ENCODE measurements at places on chromosomes 2 and 18.

GRCh38 chr18:58314284-58314683 is 270.3 kb downstream of the NEDD4L start:
- DNase-seq: no peak

DNA sequence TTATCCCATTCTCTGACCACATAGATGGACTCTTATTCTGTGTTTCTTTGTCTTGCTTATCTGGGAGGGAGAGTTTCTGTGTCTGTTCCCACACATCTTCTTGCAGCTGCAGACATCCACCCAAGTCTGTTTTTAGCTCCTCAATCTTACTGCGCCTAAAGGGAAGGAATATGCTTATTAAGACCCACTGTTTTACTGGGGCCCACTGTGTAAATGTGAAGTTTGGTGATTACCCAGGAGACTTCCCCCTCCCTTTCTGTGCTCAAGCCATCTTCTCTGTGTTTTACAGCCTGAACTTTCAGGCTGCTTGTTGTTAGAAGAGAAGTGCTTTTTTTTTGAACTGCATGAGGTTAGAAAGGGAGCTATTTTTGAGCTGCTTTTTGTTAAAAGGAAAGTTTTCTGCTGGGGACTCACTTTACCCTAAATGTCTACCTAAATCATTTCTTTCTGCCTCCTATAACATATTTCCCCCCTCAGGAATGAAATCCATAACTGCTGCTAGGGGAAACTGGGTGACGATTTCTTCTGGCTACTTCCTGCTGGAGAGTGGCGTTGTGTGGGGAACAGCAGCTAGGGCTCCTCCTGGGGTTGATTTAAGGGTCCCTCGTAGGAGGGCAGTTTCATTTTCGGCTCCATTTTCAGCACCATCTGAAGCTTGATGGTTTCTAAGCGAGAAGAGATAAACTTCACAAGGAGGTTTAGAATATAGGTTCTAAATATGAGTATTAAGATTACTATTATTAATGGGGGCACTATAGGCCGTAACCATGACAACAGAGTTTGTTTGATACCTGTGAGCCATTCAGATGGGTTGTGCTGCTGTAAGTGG is 39.5 kb upstream of the GMCL1 start:
- DNase-seq: no peak

DNA sequence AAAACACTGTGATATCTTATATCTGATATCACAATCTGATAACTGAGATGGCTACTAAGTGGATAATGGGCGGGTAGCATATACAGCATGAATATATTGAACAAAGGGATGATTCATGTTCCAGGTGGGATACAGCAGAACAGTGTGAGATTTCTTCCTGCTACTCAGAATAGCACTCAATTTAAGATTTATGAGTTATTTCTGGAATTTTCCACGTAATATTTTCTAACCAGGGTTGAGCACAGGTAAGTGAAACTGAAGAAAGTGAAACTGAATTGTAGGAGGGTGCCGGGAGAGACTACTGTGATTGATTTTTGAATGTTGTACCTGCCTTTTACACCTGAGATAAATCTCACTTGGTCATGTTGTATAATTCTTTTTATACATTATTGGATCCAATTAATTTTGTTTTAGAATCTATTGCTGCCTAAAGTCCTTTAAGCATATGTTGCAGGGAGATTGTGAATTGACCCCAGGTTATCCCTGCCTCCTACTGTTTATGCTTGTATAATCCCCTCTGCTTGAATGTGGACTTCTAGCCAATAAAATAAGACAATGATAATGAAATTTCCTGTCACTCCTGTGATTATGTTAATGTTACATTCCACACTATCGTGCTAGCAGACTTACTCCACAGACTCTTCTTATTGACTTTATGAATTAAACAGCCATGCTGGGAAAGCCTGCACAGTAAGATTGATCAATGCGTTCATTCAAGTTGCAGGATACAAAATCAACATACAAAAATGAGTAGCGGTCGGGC is 67.6 kb upstream of the RBBP8 start:
- DNase-seq: no peak

- DNase-seq: peak; percentile 52
Observed at GRCh38 chr2:31387850-31388249, 26.7 kb downstream of the XDH start.

DNA sequence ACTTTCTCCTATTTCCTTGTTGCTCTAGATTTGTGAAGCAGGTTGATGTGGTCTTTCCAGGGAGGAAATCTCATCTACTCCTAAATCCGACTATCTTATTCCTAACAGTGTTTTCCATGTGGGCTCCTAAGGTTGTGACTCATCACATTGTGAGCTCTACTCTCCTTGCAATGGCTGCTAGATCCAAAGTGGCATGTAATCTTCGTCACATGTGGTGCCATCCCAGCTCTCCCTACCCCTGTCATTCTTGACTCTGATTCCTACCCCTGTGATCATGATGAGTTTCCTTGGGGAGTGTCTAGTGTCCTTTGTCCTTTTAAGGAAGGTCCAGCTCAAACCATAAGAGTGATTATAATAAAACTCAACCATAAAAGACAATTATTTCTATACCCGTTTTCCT is 47.3 kb upstream of the GULP1 start:
- DNase-seq: no peak

GRCh38 chr18:61606068-61606660 is 272.9 kb downstream of the CDH20 start:
- DNase-seq: peak; percentile 23

DNA sequence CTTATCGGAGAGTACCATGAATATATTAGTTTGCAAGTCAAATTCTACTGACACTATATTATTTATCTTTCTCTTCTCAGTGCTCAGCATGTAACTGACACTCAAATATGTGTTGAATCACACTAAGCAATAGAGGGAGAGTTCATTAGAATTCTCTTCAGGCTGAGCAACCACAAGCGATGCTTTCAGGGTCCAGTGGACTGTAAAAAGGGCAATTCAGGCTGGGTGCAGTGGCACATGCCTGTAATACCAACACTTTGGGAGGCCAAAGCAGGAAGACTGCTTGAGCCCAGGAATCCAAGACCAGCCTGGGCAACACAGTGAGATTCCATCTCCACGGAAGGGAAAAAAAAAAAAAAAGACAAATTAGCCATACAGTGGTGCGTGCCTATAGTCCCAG is 16.3 kb downstream of the PDE6D start:
- no peak for DNase-seq

DNA sequence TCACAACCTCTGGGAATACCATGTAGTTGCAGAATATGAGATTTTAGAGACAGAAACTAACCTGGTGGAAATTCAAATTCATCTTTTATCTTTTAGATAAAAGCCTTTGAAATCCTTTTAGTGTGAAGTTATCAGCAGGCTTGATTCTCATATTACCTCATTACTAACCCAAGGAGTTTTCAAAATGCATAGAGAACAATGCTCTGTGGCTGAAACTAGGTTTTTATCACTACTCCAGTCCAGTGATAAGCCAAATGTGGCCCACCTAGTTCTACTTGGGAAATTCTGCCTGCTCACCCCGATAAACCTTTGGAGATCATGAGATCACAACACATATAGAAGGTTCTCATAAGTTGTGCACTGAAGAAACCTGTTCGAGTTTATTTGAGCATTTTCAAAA is 121.7 kb downstream of the MMADHC start:
- no peak for DNase-seq

DNA sequence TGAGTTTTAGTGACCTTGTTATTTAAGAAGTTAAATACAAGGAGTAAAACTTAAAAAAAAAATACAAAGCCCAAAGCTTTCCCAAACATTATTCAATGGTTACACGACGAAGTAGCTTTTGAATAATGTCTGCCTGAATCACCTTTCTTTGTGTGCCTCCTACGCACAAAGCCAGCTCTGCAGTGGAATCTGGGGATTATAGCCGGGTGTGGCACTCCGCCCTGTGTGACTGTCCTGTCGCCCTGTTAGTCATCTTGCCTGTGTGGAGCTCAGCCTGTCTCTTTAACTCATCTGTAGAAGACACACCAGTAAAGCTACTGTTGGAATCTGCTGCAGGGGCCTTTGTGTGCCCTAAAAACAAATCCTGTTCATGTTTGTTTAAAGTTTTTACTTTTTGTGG is 79.4 kb upstream of the TCF7L1 start:
- no peak for DNase-seq

DNA sequence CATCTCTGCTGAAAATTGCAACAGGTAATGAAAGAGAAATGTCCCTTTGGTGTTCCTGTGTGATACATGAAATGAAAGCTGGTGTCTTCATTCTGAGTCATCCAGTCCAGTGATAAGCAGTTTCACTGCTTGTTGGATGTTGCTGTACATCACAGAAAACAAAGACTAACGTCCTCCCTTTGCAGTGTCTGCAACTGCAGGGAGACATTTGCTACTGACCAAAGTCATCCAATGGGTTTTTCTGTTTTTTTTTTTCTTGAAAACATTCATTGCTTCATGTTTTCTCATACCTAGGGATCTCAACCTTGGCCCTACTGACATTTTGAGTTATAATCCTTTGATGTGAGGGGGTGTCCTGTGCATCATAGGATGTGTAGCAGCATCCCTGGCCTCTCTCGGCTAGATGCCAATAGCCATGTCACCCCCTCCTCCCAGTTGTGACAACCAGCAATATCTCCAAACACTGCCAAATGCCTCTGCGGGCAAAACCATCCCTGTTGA is 63.6 kb upstream of the FZD5 start:
- DNase-seq: no peak

DNA sequence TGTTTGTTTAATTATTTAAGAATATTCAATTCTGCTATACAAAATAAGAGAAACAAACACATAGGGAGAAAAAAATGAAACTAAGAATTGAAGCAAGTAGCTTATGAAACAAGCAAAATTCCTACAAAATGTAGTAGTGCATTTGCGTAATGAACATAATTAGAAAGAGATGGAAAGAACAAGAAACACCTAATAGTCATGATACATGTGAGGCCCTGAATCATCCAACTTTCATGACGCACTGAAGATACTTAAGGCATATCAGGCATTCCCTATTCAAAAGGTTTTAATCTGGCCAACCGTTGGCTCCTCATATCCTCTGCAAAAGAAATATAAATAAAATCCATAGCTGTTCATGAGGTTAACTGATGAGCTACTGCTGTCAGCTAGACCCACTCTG is 14.5 kb upstream of the NAB1 start:
- no peak for DNase-seq

- no peak for DNase-seq
Observed at GRCh38 chr18:69626171-69626570, 225.5 kb downstream of the DOK6 start.

- peak; percentile 43 for DNase-seq
Observed at GRCh38 chr2:108907822-108908712, 81.0 kb downstream of the EDAR start.

DNA sequence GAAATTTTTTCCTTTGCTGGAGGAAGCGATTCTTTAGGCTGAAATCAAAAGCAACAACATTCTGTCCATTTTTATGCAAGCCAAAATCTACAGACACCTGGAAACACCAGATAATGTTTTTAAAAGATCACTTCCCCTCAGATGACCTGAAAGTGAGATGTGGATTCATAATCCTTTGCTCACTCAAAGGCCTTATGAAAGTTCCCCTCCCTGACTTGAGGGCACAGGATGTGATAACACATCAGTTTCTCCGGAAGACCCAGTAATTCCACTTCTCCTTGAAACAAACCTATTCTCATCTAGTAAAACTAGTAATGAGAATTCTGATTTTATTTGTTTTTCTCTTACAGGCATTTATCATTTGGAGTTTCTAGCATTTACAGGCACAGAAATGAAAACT is 218.3 kb upstream of the RND3 start:
- no peak for DNase-seq

DNA sequence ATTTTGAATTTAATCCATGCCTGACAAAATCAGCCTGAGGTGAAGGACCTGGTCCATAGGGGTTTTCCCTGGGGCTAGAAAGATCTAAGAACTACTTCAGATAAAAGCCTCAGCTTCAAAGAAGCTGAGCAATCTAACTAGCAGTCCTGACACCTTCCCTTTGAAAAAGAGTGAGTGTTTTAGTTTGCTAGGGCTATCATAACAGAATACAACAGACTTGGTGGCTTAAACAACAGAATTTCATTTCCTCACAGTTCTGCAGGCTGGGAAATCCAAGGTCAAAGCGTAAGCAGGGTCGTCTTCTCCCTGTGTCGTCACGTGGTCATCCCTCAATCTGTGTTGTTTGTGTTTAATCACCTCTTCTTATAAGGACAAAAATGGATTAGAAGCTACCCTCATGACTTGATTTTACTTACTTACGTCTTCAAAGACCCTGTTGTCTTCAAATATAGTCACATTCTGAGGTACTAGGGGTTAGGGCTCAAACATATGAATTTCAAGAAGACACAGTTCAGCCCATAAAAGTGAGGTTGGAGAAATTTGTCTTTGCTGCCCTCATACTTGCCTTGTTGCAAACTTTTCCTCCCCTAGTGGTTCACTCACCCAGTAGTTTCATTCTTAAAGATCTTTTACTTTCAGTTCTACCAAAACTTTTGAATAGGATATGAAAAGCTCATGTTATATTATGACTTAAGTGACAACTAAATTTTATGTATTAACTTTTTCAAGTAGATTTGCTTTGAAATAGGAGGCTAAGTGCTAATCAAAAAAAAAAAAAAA is 673.8 kb downstream of the ARHGAP15 start:
- DNase-seq: no peak

- DNase-seq: no peak
Observed at GRCh38 chr2:63465633-63466032, 122.6 kb downstream of the WDPCP start.

DNA sequence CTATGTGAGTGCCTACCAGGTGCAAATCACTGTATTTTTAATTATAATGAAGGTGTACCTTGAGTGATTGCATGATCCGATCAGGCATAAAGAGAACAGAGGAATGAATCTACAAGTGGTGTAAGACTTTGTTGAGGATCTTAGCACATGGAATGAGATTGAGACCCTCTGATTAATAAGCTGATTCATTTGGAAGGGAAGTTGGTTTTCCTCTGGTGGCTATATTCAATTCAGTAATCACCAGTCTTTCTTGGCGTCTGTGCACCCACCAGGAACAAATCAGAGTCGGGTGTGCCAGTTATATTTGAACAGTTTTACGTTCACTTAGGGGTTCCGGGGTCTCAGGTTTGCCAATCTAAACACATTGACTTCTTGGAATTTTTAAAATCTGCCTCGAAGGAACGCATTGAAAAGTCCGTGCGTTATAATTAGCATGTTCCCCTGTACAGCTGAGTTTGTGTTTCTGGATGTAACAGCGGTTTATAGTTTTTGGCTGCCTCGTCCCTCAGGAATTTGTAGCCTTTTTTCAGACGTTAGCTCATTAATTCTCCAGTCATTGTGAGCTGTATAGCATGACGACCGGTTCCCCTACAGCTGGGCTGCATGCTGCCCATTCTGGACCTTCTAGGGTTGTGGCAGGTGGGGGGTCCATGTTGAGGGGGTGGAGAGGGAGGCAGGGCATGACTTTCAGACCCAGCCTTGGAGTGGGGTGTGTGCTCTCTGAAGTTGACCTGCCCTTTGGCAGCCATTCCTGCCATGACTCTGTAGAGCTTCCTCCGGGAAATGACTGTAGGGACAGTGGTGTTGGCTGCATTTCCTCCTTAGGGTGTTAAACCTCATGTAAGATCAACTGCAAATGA is 20.3 kb downstream of the MYO1B start:
- no peak for DNase-seq

GRCh38 chr18:23539911-23540525 is 36.7 kb downstream of the RMC1 start:
- no peak for DNase-seq
